ENCODE measurements at places on chromosomes 7 and 10.

DNA sequence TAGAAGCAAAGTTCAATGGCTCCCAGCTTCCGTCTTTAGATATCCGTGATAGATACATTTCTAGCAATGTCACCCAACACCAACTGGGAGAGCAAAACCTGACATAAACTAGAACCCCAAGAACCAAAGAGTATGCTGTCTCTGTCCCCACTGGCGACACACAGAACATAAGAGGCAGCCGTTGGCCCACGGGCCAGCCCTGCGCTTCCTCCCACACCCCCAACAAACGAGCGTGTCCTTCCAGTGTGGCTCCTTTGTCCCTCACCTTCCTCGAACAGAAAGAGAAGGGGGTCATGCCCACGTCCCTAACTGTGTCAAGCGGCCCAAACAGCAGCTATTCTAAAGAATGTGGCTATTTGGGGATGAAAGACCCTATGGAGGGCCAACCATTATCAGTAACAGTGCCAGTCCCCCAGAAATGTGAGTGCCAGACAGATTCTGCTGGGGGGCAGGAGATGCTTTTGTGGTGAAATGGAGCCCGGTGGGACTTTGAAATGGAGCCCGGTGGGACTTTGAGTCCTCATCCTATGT lies 171.9 kb downstream of the USP6NL start:
- DNase-seq, result no peak

DNA sequence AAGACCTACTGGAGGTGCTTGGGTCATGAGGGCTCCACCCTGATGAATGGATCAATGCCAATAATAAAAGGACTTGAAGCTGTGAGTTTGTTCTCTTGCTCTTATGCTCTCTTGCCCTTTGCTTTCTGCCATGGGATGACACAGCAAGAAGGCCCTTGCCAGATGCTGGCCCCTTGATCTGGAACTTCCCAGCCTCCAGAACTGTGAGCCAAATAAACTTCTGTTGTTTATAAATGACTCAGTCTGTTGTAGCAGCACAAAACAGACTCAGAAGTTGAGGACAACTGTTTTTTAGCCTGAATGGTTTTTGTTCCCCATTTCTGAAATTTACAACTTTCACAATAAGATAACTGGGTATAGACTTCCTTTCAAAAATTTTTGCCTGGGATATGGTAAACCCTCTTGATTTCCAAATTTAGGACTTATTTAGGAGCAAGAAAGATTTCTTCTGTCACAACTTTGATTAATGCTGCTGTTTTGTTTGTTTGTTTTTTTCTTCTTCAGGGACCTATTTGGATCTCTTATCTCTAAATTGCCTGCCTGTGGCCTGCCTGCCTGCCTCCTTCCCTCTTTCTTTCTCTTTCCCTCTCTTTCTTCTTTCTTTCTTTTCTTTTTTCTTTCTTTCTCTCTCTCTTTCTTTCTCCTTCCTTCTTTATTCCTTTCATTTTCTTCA lies 12.1 kb downstream of the ENTPD1 start:
- no peak for DNase-seq

DNA sequence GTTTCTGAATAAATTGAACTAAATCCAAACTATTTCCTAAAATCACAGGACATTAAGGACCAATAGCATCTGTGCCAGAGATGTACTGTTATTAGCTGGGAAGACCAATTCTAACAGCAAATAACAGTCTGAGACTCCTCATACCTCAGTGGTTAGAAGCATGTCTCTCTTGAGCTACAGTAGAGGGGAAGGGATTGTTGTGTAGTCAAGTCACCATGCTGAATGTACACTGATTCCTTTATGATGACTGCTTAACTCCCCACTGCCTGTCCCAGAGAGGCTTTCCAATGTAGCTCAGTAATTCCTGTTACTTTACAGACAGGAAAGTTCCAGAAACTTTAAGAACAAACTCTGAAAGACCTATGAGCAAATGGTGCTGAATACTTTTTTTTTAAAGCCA lies 13.9 kb downstream of the MEST start:
- DNase-seq, result no peak

GRCh38 chr7:136139417-136139816 lies 162.3 kb upstream of the MTPN start:
- no peak for DNase-seq

DNA sequence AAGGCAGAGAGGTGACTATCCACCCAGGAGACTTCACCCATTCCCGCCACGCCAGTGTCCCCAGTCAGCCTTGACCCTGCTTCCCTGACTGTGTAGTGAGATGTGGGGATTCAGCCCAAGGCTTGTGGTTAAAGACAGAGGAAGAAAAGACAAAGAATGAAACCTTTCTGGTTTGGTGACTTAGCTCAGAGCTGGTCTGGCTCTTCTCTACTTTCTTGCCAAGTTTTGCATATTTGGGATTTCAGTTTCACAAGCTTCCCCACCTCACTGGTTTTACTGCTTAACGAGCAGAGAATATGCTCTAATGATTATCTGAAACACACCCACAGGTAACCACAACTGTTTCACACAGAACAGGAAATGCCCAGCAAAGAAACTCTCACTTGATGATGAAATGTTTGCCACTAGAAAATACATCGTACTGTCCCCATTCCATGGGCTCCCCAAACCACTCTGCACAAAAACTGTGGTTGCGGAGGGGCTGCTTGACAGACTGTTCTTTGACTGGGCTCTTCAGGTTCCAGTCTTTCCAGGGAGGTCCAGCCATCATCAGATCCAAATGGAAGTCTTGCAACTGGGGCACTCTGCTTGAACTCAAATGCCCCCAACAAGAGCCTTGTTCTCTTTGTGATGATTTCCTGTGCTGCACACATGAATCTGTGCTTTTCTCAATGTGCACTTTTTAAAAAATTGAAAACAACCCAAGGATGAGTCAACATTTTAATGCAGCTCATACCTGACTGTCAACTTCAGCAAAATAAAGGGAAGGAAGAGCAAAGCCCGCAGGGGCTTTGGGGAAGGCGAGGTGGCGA lies 95.5 kb downstream of the CTBP2 start:
- no peak for DNase-seq

DNA sequence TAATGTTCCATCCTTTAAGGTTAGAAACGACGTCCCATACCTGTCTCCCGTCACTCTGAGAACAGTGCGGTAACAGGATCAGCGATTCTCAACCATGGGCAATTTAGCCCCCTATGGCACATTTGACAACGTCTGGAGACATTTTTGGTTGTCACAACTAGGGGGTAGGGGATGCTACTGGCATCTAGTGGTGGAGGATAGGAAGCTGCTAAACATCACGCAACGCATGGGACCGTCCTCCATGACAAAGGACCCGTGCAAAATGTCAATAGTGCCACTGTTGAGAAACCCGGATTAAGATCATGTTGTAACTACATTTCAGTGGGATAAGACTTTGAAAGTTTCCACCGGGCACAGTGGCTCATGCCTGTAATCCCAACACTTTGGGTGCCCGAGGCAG lies 5.0 kb upstream of the PAXIP1 start:
- DNase-seq, result no peak

DNA sequence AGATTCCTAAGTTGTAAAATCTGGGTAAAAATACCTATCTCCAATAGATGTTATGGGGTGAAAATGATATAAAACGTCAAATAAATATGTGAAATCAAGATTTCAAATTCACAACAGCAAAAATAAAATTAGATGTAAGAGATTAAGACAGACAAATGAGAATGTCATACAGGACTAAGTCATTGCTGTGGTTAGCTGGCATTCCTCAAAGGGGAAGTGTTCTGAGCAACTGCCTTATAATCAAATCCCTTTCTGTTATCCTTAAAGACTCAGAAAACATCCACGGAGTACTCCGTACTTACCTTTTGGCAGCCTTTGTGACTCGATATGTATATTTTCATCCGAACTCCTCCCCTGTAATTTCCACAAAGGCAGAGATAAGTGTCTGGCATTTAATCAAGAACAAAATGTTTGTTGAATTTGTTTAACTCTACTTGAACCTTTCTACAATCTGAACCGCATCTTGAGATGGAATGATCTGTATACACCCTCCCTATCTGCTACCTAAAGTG lies 559.6 kb downstream of the GATA3 start:
- no peak for DNase-seq

DNA sequence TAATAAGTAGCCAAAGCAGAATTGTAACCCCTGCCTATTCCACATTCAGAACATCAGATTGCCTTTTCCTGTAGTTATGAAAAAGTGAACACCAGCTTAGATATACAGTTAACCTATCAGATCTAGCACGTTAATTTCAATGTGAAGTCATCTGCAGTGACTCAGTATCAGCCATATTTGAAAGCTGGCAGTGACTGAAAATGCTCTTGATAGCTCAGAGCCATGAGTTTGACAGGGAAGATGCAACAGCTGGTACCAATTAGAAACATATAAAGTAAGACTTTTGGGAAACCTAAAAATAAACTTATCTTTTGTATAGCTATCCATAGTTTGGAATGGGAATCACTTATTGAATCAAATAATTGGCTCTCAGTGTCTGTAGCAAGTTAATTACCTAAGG lies 284.1 kb upstream of the NPSR1 start:
- DNase-seq, result no peak

GRCh38 chr7:148688526-148688925 lies 10.2 kb upstream of the CUL1 start:
- DNase-seq, result no peak

- DNase-seq, result no peak
Observed at GRCh38 chr10:93065675-93066543, 5.3 kb downstream of the CYP26C1 start.

DNA sequence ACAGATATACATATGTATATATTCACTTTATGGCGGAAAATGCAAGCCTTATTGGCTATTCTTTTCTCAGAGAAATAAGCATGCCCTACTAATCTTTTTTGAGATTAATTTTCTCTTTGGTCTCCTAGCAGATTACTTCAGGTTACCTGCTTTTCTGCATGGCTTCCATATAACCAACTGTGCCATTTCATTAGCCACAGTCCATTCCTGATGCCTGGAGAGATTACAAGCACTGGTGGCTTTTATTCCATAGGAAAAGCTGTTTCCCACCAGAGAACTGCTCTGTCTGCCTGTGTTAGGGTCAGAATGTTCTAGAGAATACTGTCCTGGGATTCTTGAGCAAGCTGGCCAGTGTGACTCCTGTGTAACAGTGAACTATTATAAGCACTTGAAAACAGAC lies 59.8 kb downstream of the LRRN3 start:
- DNase-seq, result no peak

GRCh38 chr7:135160098-135160857 lies 10.2 kb downstream of the CYREN start:
- no peak for DNase-seq

DNA sequence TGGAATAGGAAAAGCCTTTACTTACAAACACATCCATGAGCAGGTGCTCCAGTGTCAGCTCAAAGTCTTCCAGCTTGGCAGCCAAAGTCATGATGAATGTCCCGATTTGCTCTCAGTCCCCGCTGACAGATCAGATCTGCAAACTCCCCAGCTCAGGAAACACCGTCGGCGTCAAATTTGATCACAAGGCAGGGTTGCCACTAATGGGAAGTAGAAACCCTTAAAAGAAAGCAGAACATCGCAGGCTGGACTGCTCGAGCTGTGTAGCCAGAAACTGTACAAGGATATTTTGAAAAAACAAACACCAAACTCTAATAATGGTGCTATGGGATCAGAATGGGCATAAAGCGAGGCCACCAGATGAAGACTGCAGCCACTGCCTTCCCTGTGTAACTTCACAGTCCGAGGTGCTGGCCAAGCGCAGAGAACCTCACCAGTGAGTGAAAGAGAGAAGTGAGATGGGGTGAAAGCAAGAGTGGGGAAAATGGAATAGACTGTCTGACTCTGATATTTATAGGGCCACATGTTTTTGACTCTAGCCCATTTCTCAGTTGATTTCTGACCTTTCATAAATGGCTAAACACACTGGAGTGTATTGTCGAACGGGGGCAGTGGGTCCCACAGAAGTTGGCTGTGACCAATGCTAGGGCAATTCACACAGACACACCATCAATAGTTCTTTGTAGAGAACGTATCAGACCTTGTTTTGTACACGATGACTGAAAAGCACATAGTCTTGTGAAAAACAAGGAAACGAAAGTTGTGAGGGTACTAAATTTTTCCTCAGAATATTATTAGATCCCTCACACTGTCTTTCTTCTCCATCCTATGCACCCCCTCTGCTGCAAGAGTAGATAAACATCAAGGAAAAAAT lies 306.2 kb downstream of the FRMD4A start:
- DNase-seq, result no peak

DNA sequence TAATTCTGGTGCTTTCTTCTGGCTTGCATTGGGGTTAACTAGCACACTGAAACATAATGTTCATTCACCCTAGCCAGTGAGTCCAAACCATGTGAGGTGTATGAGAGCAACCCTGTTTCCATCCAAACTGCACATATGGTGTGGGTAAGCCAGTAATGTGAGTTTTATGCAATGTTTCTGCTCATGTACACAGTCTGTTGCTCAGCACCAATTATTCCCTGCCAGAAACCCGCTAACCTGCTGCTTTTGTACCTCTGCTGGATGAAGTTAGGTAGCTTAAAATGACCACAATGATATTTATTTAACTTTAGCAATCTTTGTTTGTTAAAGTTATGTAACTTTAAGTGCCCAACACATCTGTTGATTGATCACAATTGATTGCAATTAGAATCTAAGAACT lies 93.7 kb upstream of the RPA3 start:
- peak; percentile 95 for DNase-seq

GRCh38 chr7:36037121-36037662 lies 115.9 kb upstream of the EEPD1 start:
- DNase-seq, result no peak

DNA sequence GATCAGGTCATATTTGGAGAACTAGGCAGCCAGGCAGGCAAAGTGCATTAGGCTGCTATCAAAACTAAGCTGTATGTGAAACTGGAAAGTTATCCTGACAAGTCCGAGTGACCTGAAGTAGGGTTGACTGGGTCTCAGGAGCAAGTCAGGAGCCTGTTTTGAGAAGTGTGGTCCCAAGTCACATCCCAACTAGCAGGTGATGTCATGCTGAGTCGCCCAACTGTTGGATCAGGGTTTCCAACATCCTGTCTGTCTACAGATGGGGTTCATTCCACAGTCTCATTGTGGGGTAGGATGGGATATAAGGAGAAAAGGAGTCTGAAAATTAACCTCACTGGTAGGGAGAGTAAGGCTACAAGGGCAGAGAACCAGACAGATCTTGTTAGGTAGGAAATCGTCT lies 27.0 kb downstream of the SLC26A4 start:
- no peak for DNase-seq

DNA sequence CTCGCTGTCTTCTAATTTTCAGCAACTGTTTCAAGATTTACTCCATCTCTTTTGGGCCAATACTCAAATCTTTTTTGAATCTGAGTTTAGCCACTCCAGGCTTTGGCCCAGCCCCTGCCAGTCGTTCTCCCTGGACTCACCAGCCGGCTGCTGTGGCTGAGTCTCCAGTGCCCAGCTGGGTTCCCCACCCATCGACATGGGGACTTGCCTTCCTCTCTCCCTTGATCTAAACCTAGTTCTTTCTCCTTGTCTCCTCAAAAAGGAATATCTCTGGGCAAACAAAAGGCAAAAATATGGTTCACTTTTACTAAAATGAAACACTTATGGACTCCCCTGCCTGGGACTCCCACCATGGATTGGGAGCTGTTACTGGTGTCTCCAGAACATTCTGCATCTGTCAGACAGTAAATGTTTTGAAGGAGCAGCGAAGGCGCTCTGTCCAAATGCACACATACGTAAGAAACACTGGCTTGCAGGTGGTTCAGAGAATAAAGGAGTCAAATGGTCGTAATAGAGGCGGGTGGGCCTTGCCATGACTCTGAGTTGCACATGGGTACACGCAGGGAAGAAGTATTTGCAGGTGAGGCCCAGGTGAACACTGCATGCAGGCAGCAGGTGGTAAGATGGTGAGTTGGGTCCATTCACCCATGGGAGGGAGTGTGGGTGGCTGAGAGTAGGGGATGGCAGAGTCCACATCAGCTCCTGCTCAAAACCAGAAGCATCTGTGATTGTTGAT lies 35.5 kb upstream of the HABP2 start:
- no peak for DNase-seq

- DNase-seq, result peak; percentile 51
Observed at GRCh38 chr7:106019470-106019820, 56.4 kb downstream of the CDHR3 start.

Data from NCI-H1694 (cell line).